ENCODE measurements at places on chromosomes 2 and 18.

DNA sequence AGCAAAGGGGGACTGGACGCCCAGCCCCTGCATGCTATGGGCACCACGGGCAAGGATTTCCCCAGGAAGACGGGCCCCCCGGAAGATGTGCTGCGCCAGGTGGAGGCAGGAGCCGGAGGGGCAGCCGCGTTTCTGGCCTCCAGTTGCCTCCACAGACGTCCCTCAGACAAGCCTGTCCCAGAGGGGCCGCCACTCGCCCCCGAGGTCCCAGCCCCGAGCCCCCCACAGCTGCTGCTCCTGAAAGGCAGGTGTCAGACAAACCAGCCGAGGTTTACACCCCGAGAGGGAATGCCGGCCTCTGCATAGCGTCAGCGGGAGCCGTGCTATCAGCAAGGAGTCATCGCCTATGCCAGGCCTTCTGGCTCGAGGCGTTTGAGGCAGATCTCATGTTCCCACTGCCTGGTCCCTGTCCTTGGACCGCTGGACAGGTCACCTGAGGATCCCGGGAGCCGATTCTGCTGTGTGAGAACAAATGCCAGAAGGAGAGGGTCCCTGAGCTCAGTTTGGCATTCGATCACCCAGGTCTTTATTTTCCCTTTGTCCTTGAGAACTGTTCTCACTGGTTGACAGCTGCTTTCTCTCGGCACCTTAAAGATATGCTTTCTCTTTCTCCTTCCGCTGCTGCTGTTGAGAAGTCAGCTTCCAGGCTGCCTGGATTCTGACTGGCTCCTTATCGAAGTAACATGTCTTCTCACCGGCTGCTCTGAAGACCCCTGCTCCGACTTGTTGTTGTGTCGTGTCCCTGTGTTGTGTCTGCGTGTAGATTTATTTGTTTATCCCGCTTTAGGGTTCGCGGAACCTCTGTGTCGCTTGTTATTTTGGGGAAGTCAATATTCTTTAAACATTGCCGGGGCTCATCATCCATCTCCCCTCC lies 20.6 kb downstream of the CROCC2 start:
- no peak for DNase-seq
- H3K4me1 ChIP-seq: peaks cover 15% of the 10 kb centered on the region
- no peak overlapping the region for H3K4me3 ChIP-seq
- H3K27me3 ChIP-seq: no peaks in the 10 kb centered on the region
- no peaks in the 10 kb centered on the region for H3K36me3 ChIP-seq

DNA sequence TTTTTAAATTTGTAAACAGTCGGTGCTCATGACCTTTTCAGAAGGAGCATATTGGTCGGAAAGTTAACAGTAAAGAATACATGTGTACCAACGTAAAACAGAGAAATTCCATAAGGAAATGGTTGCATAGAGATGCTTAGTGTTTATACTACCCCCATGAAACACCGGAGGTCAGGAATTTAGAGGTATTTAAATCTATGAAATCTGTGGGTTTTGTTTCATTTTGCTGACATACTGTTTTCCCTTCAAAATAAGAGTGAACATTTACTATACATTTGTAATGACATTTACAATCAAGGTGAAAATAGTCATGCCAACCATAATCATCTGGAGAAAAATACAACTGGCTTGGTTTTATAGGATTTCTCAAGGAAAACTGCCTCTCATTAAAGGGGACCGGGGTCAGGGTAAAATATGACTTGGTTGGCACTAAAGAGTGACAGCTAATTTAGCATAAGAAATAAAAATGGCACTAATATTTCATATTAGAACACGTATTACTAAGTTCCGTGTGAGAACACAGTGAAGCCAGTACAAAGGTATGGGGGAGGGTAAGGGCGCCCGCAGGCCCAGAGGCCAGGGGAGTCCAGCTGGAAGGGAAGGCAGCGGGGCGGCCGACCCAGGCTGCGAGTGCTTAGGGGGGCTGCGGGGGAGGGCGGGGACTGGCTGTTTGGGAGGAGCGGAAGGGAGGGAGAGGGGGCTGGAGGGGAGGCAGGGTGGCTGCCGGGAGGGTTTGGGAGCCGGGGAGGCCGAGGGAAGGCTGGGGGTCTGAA lies 1.1 kb upstream of the RNU4ATAC start:
- peak overlapping the region; percentile 90 for H3K4me3 ChIP-seq
- DNase-seq: no peak
- H3K4me1 ChIP-seq: peaks cover 39% of the 10 kb centered on the region
- no peaks in the 10 kb centered on the region for H3K27me3 ChIP-seq
- no peaks in the 10 kb centered on the region for H3K36me3 ChIP-seq

- H3K27ac ChIP-seq: no peak overlapping the region
- peaks cover 9% of the 10 kb centered on the region for H3K4me1 ChIP-seq
- DNase-seq: no peak
- no peak overlapping the region for H3K4me3 ChIP-seq
Observed at GRCh38 chr2:135186054-135186453, 134.0 kb downstream of the RAB3GAP1 start.

DNA sequence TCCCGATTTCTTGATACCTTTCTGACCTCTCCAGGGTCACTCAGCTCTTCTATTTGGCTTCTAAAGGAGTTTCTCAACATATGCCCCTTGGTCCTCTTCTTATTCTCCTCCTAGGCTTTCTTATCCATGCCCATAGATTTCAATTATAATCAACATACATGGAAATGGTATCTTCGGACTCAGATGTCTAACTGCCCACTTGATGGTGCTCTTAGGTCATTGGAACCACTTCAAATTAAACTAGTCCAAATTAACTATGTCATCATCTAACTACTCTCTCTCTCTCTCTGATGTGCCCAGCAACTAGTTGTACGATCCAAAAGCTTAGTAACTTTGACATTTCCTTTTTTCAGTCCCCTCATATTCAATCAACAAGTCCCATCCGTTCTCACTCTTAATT lies 43.2 kb upstream of the GPR75 start:
- H3K27me3 ChIP-seq: no peaks in the 10 kb centered on the region
- DNase-seq: no peak
- H3K36me3 ChIP-seq: peaks cover 38% of the 10 kb centered on the region
- H3K4me1 ChIP-seq: no peaks in the 10 kb centered on the region
- H3K27ac ChIP-seq: no peak overlapping the region

DNA sequence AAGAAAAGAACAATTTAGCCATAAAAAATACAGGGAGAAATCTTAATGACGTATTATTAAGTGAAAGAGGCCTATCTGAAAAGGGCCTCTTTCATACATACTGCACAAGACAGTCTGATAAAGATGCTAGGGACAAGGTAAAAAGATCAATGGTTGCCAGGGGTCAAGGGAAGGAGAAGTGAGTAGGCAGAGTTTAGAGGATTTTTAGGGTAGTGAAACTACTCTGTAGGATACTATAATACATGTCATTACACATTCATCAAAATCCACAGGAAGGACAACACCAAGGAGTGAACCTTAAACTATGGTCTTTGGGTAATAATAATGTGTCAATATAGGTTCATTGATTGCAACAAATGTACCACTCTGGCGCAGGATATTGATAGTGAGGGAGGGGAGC lies 289.3 kb downstream of the FSIP2 start:
- no peaks in the 10 kb centered on the region for H3K36me3 ChIP-seq
- H3K27me3 ChIP-seq: no peaks in the 10 kb centered on the region
- no peaks in the 10 kb centered on the region for H3K4me1 ChIP-seq
- DNase-seq: no peak
- H3K4me3 ChIP-seq: no peak overlapping the region

DNA sequence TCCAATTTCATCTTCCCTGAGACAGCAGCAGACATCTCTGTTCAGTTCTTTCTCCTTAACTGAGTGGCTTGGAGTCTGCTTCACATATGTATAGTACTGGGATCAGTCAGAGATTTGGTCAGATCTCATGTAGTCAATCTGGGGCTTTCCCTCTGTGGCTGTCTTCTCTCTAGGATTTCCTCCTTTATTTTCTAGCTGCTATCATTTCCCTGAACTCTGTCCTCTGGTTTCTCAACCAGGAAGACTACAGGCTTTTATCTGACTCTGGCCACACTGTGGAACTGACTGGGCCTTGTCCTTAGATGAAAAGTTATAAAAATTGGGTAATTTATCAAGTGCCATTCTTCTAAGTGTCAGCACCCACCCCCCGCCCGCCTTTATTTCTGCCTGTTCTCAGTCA lies 121.0 kb downstream of the RAPGEF4 start:
- H3K36me3 ChIP-seq: no peaks in the 10 kb centered on the region
- H3K4me3 ChIP-seq: no peak overlapping the region
- DNase-seq: no peak
- no peak overlapping the region for H3K27ac ChIP-seq
- no peaks in the 10 kb centered on the region for H3K27me3 ChIP-seq

DNA sequence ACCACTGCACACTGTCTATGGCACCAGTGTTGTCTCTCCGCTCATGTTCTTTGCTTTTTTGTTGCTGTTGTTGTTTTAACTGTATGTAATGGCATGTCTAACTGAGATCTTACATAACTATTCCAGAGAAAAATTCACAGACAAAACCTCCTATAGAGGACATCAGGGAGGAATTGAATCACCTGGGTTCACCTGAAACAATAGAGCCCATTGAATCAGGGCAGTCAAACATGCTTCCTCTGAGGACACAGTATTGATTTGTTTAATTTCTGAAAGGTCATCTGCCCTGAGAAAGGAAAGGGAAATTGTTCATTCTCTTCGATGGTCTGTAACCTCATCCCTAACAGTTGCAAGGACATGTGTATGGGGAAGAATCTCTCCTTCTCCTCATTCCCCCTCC lies 237.5 kb downstream of the SRBD1 start:
- no peaks in the 10 kb centered on the region for H3K27me3 ChIP-seq
- H3K27ac ChIP-seq: no peak overlapping the region
- no peak overlapping the region for H3K4me3 ChIP-seq
- H3K4me1 ChIP-seq: no peaks in the 10 kb centered on the region
- no peak for DNase-seq
- H3K36me3 ChIP-seq: no peaks in the 10 kb centered on the region

GRCh38 chr2:149170911-149171310 lies 132.4 kb downstream of the LYPD6B start:
- H3K27ac ChIP-seq: peak overlapping the region; percentile 30
- no peaks in the 10 kb centered on the region for H3K27me3 ChIP-seq
- H3K36me3 ChIP-seq: peaks cover 8% of the 10 kb centered on the region
- peaks cover 31% of the 10 kb centered on the region for H3K4me1 ChIP-seq
- DNase-seq: no peak

GRCh38 chr2:238132463-238133450 lies 5.7 kb upstream of the KLHL30 start:
- H3K27me3 ChIP-seq: no peaks in the 10 kb centered on the region
- no peak overlapping the region for H3K4me3 ChIP-seq
- H3K27ac ChIP-seq: no peak overlapping the region
- DNase-seq: no peak

DNA sequence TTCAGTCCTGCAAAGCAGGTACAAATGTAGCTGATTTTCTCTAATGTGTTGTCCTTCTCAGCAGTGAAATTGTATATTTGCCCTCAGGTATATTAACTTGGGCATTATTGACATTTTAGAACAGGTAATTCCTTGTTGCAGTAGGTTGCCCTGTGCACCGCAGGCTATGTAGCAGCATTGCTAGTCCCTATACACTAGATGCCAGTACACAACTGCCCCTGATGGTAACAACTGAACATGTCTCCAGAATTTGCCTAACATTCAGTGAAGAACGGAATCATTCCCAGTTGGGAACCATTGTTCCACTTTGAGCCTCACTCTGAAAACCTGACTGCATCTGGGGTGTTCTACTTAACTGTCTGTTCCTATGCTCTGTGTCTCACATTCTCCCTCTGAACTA lies 23.1 kb upstream of the TFPI start:
- H3K27me3 ChIP-seq: no peaks in the 10 kb centered on the region
- DNase-seq: no peak
- H3K4me3 ChIP-seq: no peak overlapping the region
- no peak overlapping the region for H3K27ac ChIP-seq
- H3K4me1 ChIP-seq: peaks cover 21% of the 10 kb centered on the region

DNA sequence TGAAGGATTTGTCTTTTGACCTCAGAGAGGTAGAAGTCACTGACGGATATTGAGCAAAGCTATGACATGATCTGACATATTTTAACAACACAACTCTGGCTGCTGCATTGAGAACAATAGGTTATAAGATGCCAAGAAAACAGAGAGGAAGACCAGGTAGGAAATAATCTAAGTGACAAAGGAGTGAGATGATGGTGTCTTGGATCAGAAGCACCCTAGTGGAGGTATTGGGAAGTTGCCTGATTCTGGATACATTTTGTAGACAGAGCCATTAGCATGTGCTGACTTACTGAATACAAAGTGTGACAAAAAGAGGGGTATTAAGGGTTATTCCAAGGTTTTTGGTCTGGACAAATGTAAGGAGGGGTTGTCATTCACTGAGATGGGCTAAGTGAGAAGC lies 1438.1 kb downstream of the DPP10 start:
- DNase-seq: no peak
- no peaks in the 10 kb centered on the region for H3K27me3 ChIP-seq
- no peak overlapping the region for H3K4me3 ChIP-seq
- no peaks in the 10 kb centered on the region for H3K4me1 ChIP-seq
- no peaks in the 10 kb centered on the region for H3K36me3 ChIP-seq

- H3K27me3 ChIP-seq: no peaks in the 10 kb centered on the region
- H3K4me3 ChIP-seq: no peak overlapping the region
- H3K4me1 ChIP-seq: no peaks in the 10 kb centered on the region
- no peak overlapping the region for H3K27ac ChIP-seq
- H3K36me3 ChIP-seq: no peaks in the 10 kb centered on the region
- no peak for DNase-seq
Observed at GRCh38 chr18:26794230-26795101, 71.0 kb downstream of the AQP4 start.

DNA sequence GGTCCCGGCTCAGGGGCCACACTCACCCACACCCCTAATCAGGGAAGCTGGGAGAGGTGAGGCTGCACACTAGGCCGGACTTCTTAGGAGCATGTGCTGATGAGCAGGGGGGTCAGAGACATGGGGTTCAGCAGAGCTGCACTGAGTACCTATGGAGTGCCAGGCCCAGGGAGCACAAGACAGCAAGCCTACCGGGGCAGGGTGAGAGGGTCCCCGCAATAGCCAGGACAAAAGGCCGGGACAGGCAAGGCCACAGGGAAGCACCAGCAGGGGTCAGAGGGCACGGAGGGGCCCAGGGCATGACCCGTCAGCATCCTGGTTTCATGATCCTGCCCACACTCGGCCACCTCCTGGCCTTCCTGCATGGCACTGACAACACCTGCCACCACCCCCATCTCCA lies 73.5 kb downstream of the TNS1 start:
- H3K4me1 ChIP-seq: peaks cover 64% of the 10 kb centered on the region
- H3K27ac ChIP-seq: peak overlapping the region; percentile 89
- H3K4me3 ChIP-seq: no peak overlapping the region
- H3K27me3 ChIP-seq: no peaks in the 10 kb centered on the region
